Stimulated activated CD4-positive, alpha-beta T cell treated with anti-CD3 and anti-CD28 coated beads, Interleukin-2, amount 100 ng/mL, for 48 hours (primary cell): ENCODE measurements at places on chromosomes 1 and 21.

GRCh38 chr21:37398697-37399096 lies 32.1 kb downstream of the DYRK1A start:
- DNase-seq = no peak

DNA sequence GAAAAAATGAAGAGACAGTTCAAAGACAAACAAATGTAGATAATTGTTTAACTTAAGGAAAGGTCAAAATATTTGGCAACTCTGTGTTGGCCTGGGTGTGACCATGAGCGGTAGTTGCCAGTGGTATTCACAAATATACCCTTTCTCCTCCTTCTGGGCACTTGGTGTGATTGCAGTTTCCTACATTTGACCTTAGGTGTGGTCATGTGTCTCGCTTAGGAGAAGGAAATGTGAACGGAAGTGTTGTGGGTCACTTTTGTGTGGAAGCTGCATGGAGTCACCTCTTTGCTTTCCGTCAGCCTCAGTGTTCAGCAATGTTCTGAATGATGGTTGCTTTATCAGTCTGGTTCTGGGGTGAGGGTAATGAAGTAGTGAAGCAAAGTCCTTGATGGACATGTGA lies 3.4 kb upstream of the PCSK9 start:
- DNase-seq = no peak

GRCh38 chr1:95057351-95057750 lies 15.4 kb downstream of the ALG14 start:
- no peak for DNase-seq

- DNase-seq = no peak
Observed at GRCh38 chr1:19934336-19934735, 10.9 kb upstream of the PLA2G2E start.

DNA sequence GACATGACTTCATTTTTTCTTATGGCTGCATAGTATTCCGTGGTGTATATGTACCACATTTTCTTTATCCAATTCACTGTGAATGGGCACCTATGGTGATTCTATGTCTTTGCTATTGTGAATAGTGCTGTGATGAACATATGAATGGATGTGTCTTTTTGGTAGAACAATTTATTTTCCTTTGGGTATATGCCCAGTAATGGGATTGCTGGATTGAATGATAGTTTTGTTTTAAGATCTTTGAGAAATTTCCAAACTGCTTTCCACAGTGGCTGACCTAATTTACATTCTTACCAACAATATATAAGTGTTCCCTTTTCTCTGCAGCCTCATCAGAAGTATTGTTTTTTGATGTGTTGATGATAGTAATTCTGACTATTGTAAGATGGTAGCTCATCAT lies 361.7 kb upstream of the SGIP1 start:
- DNase-seq = no peak

DNA sequence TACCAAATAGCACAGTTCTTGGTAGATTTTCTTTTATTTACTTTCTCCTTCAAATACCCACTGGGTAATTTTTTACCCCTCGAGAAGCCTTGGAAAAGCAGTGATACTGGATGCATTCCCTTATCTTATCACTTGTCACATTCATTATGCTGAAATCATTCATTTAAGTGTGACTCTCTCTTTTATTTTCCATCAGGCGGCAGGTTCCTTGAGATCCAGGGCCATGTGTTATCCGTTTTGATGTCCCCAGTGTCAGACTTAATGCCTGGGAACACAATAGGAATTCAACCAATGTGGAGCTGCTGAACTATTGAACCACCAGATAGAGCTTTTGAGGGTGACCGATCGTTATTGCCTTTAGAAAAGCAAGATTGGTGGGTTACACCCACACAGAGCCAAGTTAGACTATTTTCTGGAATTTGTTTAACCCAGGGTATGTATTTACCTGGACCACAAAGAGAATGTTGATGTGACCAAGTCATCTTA lies 51.5 kb upstream of the ATP5PO start:
- no peak for DNase-seq

GRCh38 chr1:6163973-6164617 lies 16.0 kb downstream of the CHD5 start:
- no peak for DNase-seq

GRCh38 chr1:234495231-234495990 lies 16.4 kb upstream of the TARBP1 start:
- DNase-seq = no peak

- DNase-seq = peak; percentile 58
Observed at GRCh38 chr1:175338387-175339135, 146.0 kb upstream of the KIAA0040 start.

- no peak for DNase-seq
Observed at GRCh38 chr21:32307706-32308105, 9.1 kb downstream of the MRAP start.

GRCh38 chr1:159612211-159612885 lies 24.7 kb downstream of the APCS start:
- DNase-seq = no peak

- no peak for DNase-seq
Observed at GRCh38 chr1:182444497-182444896, 5.4 kb upstream of the RGSL1 start.

GRCh38 chr21:15224346-15225086 lies 159.7 kb upstream of the NRIP1 start:
- no peak for DNase-seq

- no peak for DNase-seq
Observed at GRCh38 chr1:175481126-175482070, 262.0 kb downstream of the TNR start.

GRCh38 chr1:171595324-171595723 lies 26.7 kb upstream of the MYOCOS start:
- DNase-seq = no peak

DNA sequence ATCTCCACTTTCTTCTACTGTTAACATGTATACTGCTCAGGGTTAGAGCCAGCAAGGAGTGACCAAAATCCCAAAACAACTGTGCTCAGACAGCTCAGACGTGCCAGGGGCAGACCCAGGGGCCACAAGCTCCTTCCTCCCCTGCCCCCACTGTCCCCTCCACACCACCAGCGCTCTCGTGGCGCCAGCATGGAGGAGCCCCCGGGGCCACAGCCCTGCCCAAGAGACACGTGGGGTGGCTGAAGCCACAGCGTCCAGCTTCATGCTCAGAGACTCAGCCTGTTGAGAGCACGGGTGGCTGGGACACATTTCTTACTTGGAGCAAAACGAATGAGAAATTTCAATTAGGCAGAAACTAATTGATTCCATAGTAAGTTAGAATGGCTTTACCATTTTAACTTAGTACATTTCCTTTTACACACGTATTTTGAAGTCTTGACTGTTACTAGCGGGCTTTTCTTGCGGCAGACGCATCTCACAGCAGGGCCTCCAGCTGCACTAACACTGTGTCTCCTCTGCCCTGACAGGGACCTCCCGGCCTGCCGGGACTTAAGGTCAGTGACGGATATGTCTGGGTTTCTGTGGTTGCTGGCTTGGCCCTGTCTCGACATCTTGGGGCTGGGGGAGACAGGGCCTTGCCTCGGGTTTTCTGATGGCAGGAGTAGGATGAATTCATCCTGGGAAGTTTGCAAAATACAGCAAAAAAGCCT lies 54.2 kb downstream of the SLC19A1 start:
- DNase-seq = no peak

DNA sequence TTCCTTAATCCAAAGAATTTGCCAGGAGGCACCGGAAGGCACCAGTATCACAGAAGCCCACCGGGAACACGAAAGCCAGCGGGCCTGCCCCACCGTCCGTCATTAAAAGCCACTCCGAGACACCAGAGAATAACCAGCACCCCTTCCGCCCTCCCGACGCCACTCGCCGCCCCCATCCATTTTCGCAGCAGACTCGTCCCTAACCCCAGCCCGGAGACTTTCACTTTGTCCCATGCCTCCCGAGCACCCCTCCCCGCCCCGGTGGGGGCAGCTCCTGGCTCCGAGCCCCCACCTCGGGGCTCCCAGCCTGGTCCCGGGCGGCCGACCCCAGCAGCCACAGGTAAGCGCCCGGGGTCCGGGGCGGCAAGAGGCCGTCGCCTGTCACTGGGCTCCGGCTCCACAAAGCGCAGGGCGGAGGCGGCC lies 105.4 kb downstream of the SLC45A1 start:
- DNase-seq = no peak

DNA sequence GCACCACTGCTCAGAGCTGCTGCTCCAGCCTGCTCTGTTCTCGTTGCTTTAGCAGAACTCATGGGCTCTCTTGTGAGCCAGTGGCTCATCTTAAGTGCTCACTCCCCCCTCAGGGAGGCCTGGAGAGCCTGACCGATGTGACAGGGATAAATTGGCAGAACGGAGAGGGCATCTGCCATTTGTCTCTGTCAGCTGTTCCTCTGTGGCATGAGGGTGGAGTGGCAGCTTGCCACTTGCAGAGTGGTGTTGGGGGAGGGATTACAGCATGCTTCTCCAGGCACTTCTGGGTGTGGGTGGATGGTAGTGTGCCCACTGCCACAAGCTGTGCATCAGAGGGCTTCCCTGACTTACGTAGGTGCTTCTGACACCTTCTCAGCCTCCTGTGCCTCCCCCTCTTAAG lies 229.5 kb downstream of the PAPPA2 start:
- DNase-seq = no peak

- DNase-seq = no peak
Observed at GRCh38 chr1:173191011-173191705, 16.0 kb downstream of the TNFSF4 start.

DNA sequence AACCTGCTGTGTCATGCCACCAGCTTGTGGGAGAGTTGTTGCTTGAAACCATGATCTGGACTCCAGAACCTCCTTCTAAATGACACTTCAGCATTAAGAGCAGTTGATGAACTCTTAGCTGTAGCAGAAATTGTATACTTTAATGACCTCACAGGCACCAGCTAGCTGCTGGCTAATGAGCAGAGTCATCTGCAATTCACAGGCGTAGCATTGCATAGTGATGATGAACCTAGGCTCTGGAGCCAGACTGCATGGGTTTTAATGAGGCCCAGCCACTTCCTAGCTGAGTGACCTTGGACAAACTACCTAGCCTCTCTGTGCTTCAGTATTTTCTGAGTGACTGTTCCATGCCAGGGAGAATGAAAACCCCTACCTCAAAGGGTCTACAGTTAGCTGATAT lies 407.1 kb downstream of the LMO4 start:
- DNase-seq = no peak

DNA sequence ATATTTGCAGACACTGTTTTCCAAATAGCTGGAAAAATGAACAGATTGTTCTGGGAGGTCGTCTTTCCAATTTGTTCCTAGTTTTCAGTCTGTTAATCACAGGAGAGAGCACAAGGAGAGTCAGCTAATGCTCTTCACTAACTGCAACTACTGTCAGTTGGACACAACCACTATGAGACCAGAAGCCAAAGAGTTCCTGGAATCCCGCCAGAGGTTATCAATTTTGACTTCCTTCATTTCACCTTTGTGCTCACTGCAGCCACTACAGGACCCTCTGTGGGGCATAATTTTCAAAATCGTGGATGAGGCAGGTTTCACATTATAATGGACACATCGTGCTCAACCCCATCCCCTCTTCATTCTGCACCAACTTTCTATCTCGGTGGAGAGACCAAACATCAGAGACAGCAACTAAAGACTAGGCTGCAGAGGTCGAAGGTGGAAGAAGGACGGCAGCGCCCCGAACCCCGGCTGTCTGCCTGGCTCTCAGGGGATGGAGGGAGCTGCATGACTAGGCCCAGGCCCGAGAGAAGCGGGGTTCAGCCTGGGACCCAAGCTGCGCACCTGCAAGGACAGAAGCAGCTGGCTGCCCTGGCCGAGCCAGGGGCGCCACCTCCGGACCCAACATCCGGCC lies 602 bp downstream of the KIAA0319L start:
- no peak for DNase-seq

DNA sequence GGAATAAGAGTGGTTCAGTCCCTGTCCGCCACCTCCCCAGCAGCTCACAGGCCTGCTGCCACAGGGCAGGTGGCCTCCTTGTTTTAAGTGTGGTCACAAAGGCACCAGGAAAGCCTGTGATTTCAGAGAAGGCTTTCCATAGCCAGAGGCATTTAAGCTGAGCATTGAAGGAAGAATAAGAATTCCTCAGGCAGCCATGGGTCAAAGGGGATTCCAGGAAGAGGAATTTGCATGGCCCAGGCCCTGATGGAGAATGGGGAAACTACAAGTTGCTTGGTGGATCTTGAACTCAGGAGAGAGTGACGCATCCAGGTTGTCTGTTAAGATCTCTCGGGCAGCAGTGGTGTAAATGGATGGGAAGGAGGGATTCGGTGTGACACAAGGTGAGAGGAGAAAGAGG lies 66.7 kb downstream of the KLHDC7A start:
- no peak for DNase-seq

GRCh38 chr1:112678605-112679004 lies 4.1 kb downstream of the MOV10 start:
- DNase-seq = no peak

GRCh38 chr1:196143602-196144342 lies 464.5 kb downstream of the KCNT2 start:
- DNase-seq = no peak

- no peak for DNase-seq
Observed at GRCh38 chr21:17699524-17700189, 87.0 kb upstream of the BTG3 start.

DNA sequence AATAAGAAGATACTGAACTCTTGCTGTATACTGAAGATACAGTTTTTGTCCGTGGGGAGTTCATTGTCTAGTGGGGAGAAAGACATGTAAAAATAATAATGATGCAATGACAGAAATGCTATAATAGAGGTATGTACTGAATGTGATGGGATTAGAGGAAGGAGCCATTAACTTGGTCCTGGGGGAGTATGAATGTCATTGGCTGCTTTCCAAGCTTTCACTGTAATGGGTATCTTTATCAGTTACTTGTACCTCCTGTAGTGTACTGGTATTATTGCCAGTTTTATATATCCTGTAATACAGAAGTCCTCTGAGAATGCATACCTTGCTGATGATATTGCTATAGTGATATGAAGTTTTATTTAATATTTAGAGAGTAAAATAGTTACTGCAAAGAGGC lies 7.4 kb downstream of the BTBD8 start:
- no peak for DNase-seq

DNA sequence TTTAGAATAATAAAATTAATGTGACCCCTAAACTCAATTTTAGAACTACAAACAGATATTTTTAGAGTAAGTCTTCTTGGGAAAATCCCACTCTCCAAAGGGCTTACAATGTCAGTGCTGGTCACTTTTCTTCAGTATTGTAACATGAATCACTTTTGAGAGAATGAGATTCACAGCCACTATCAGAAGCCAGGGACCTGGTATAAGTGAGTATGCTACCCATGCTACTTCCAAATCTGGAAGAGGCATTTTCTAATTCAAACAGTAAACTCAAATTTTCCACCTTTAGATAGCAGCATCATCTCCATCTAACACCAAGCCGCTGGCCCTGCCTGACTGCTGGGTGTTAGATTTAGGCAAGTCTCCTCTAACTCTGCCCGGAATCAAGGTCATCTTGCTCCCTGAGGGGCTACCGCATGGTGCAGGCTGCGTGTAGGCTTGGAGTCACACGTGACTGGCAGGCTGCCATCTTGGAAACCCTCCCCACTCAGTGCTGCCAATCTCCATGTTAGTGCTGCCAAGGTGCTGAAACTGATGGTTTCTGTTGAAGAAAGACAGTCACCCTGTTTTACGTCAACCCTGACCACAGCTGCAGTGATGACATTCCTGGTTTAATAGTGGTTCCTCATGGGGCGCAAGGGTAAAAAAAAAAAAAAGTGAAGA lies 882.9 kb upstream of the B3GALT2 start:
- DNase-seq = no peak
